ENCODE measurements at places on chromosomes 7 and 10. TPM values are rescaled to one million over a fixed set of nuclear protein-coding genes. Genes with fewer than 3 reads are reported as not detected.

- DNase-seq, result no peak
These were observed 89.6 kb downstream of the DNAJB9 start for GRCh38 chr7:108659261-108659660.

DNA sequence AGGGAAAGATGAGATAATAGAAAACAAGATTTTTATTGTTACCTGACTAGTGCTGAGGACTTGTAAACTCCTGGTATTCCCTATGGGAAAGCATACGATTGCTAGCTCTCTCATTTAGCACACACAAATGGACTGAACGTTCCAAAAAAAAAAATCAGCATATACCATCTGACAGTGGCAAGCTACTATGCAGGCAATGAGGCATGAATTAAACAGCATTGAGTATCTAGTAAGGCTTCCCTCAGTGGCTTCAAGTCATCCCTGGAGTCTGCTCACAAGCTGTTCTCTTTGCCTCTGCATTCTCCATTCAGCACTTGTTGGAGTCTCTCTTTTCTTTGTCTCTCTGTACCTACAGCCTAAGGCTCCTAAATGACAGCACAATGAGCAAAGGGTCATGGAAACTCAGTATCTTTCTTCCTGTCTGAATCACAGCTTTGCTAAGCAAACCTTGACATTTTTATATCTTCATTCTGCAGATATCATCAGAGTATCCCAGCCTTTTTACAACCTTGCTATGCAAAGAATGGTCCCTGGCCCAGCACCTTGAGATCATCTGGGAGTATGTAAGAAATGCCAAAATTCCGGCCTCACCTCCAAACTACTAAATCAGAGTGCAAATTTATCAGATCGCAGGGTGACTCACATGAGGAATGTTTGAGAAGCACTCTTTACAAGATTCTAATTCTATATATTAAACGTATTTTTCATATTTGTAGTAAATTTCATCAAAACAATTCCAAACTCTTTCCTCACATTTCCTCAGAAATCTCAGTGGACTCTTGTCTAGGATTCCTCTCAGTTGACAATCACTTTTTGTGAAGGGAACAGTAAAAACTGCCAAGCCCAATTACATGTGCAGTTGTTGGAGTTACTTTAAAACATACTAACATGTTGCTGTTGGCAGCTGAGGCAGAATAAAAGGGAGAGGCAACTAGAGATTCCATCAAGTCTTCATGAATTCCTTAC is 10.8 kb upstream of the LIPA start:
- no peak for DNase-seq

DNA sequence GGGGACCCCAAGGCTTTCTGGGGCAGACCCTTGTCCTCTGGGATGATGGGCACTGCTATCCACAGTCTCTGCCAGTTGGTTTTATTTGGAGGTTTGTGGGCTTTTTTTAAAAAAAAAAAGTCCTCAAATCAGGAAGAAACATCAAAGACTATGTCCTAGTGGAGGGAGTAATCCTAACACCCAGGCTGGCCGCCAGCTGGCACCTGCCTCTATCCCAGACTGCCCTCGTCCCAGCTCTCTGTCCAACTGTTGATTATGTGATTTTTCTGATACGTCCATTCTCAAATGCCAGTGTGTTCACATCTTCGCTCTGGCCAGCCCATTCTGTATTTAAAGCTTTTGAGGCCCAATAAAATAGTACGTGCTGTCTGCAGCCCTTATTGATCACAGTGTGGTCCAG is 61.0 kb upstream of the LRRC4 start:
- DNase-seq, result no peak

DNA sequence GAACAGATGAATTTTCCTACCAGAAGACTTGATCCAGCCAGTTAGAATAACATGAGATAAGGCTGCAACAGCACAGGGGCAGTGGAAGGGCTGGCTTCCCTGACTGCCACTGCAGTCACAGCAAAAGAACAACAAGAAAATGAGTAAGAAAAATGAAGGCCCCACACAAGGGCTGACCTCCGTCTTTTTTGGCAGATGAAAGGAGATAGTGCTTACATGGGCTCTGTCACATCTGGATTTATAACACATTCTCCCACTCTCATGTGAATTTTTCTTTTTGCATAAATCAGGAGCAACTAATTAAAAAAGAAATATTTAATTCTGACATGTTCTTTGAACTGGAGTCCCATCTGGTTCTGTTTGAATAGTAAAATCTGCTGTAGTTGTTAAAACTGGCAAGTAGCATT is 99.6 kb downstream of the NRP1 start:
- DNase-seq, result peak; percentile 28

- DNase-seq, result no peak
These were observed 528.9 kb downstream of the HTR7 start for GRCh38 chr10:90328896-90329295.

DNA sequence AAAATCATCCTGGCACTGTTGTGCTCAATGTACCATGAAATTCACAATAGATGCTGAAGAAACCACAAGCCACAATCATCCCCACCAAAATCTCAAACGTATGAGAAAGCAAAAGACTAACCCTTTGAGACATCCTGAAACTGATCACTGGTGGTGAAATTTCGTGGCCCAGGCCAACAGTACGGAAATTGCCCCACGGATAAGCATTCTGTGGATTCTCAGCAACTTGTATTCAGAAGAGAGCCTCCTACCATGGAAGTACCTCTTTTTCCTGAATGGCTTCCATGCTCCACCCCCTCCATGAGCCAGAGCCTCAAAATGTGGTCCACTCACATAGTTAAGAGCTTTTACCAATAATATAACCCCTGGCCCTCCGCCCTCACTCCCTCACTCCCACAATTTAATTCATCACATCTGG is 163.9 kb upstream of the AUTS2 start:
- DNase-seq, result no peak

DNA sequence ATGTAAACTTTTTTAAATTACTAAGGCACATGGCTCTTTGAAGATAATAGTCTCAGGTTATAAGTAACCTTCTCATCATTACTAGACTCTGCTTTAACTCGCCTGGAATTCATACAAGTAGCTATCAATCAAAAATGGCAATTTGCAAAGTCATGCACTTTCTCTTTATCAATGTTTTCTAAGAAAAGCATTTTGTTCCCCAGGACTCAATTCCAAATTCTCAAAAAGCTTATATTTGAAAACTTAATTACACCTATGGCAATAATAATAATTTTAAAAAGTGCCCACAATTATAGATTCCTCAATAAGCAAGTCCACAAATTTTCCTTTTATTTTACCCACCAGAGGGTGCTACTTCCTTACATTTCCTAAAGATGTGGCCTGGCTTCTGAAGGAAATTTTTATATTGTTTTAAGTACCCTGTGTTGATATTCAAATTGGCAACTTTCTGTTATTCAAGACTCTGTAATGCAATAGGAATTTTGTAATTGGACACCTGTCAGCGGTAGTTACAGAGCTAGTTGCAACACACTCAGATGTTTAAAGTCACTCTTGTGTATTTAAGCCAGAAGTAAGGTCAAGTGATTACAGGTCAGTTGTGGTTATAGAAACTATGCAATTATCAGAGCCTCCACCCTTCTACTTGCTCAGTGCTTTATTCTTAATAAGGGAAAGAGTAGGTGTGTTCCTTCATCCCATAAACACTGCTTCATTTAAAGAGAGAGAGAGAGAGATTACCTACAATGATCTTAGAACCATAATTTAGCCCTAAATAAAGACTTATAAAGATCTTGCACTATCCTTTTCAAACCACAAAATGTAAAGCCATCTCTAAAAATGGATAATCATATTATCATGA is 47.1 kb upstream of the HYAL4 start:
- no peak for DNase-seq

DNA sequence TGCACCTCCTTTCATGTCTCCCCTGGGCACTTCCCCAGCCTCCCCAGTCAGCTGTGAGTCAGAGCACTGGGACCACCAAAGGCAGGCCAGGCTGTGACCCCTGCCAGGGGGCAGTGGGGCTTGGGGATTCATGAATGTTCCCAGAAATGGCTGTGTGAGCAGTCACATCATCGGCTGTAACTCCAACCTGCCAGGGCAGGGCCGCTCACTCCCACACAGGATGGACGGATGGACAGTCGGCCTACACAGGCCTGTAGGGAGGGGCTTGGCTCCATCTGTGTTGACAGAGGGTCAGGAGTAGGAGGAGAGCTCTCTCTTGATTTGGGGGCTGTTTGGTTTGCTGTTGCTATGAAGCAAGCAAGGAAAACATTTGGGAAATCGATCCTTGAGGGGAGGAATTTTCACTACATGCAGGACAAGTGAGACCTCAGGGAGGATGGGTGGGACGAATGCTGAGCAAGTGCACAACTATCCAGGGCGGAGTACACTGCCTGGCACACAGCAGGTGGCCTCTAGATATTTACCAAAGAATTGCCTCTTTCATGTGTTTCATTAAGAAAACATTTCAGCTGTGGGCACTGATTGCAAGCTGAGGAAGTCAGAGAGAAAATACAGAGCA is 2.9 kb upstream of the IGFBP1 start:
- DNase-seq, result no peak

TMEM270 gene
- not detected for total RNA-seq

TCTN3 gene
- total RNA-seq, result 11.4 TPM
